Putamen (tissue), 1 donor: ENCODE measurements at places on chromosomes 2 and 18.

DNA sequence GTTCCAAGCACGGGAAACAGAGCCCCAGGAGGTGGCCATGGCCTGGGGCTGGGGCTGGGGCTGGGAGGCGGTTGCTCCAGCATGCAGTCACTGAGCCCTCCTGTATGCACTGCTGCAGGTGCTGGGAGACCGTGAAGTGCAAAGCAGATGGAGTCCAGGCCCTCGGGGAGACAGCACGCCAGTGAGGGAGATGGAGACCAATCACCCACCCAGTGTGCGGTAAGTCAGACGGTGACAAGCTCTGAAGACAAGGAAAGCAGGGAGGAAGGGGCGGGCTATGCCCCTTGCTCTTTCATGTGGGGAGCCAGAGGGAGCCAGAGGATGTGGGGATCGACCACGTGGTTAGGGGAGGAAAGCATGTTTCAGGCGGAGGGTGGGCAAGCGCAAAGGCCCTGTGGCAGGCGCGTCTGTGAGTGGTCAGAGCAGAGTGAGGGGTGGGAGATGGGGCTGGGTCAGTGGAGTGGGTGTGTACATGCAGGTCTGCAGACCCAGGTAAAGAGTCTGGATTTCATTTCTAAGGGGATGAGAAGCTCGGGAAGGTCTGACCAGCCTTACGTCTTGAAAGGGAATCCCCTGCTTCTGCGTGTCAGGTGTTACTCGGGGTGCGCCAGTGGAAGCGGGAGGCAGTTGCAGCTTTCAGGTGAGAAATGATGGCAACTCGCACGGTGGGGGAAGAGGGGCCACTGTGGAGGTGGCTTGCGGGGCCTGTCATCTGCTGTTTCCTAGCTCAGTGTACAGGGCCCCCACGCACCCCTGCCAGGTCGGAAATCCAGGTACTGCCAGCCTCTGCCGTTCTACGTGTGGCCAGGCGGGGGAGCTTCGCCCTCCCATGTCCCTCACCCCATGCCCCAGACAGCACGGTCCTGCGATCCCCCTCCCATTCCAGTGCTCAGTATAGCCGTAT, 19.4 kb downstream of the RRM2 start:
- DNase-seq: no peak

DNA sequence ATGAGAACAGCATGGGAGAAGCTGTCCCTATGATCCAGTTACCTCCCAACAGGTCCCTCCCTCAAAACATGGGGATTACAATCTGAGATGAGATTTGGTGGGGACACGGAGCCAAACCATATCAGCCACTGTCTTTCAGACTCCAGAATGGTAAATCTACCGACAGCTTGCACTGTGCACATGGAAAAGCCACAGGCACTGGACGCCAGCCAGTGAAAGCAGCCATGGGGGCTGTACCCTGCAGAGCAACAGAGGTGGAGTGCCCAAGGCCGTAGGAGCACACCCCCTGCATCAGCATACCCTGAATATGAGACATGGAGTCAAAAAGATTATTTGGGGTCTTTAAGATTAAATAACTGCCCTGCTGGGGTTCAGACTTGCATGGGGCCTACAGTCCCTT, 218.4 kb downstream of the PDE1A start:
- no peak for DNase-seq

DNA sequence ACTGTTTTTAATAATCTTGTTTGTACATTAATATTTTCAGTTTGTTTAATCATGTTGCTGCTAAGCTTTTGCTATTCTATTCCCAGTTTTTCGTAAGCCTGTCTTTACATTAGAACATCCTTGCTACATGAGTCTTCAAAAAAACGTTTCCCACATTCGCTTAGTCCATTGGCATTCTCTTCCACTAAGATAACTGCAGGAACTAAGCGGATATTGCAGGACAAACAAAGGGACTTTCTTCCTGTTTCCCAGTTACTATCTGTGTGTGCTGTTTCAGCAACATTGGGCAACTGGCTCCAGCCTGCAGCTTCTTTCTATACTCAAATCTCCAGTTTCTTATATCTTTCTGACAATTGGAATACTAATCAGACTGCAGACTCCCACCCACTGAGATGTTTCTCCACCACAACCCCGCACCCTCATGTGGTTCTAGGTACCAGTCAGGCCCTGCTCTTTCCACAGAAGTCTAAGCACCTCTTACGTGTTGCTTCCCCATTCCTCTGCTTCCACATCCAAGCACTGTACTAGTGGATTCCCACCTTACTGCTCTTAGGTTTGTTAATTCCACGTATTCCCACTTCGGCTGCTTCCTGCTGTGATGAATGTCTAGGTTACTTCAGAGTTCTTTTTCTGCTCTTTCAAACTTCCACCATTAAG, 420.3 kb downstream of the LRRTM4 start:
- DNase-seq: no peak

DNA sequence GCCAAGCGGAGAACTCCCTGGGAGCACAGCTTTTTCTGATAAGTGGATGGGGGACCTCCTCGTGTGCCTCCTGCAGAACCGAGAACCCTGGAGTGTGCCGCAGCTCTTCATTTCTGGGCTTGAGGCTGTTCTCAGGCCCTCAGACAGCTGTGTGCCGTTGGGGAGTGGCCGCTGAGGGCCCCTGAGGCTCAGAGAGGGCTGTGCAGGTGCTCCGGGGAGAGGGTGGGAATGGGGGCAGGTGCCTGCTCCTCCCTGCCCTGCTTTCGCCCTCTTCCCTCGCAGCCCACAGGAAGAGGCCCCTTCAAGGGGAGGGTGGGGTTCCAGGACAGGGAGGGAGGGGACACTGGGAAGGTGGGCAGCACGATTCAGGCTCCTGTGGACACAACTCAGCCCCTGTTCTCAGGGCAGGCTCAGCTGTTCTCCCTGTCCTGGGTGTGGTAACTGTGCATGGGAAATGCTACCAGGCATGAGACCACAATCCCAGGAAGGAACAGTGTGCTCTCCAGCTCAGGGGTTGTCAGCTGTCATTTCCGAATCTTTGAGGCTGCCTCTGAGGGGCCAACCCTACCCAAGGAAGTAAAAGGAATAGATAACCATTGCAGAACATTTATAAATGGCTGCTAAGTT, 11.3 kb downstream of the LCT start:
- no peak for DNase-seq

DNA sequence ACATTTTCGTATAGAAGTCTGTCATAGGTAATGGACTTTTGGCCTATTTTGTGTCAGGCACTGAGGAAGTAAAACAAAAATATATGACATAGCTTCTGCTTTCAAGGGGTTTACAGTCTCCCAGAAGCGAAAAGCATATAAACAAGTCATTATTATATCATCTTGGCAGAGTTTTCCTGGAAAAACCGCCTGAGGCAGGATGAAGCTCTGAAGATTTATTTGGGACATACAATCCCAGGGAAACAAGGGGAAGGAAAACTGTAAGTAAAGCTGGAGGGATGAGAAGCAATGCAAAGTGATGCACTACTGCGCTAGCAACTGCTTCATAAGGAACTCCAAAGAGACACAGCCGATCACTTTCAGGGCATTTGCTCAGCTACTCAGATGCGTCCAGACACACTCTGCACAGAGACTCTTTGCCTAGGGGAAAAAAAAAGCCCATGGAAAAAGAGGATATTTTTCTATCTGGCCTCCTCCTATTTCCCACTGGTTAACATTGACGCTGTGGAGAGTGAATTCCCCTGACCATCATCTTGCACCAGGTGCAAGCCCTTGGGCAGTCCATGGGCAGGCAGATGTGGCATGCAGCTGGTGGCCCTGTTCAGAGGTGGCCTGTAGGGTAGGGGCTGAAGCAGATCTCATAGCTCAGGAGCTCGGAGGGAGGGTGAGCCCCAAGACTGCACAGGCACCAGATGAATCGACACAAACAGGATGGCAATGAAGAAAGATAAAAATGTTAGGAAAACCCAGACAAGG, 158.1 kb downstream of the METTL4 start:
- no peak for DNase-seq

DNA sequence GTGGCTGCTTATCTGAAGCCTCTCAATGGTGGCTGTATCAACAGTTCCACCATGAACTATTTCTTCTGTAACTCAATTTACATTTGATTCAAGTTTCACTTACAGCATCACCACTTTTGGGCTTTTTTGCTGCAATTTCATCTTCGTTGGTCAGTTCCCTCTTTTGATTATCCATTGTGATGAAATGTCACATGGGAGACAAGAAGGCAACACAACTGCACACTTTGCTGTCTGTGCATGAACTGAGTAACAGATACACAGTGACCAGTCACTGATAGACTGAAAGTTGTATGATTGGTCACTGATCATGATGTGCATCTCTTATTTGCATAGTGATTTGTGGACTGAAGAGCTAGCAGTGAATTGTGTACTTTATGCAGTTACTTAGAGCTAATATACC, 130.7 kb upstream of the RNF152 start:
- DNase-seq: no peak

- no peak for DNase-seq
These were observed 91.5 kb downstream of the TPGS2 start for GRCh38 chr18:36737316-36737715.

- DNase-seq: no peak
These were observed 2.0 kb downstream of the MFSD6 start for GRCh38 chr2:190410166-190410565.

DNA sequence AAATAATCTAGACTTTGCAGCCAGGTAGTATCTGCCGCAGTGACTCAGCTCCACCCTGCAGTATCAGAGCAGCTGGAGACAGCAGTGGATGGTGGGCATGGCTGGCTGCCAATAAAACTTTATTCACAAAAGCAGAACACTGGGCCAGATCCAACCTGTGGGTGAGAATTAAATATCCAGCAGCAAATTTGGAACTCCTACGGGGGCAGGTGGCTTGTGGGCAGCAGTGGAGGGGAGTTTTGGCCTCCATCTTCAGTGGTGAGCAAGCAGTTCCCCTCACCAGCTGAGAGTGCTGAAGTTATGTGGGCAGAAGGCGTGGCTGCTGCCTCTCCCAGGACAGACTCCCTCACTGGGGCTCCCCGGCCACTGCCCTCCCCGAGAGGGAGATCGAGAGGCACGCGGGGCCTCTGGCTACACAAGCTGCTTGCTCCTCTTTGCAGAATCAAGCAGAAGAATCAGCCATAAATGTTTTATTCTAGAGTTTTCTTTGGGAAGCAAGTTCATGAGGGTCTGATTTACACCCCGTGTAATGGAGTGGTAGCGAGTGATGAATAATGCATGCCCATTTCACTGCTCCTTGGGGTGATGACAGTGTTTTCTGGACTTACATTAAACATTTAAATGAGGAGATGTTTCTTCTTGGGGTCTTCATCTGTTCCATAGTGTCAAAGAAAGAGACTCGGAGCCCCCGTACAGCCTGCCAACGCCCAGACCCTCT, 204.3 kb downstream of the SEPTIN10 start:
- DNase-seq: no peak

DNA sequence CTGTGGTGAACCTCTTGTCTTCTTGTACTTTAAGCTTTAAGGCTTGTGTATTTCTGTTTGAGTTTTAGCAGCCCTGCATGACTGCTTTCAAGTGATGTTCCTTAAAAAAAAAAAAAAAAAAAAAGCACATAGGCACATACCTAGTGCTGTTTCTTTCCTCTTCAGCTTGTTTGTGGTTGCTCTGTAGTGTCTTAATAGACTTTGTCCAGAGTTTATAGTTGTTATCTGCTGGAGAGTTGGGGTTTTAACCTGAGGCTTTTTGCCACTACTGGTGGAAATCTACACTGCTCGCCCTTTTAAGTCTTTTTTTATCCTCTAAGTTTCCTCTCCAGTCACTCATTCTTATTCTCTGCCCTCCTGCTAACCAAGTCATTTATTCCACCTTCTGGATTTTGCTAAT, 34.5 kb downstream of the AGFG1 start:
- DNase-seq: no peak

DNA sequence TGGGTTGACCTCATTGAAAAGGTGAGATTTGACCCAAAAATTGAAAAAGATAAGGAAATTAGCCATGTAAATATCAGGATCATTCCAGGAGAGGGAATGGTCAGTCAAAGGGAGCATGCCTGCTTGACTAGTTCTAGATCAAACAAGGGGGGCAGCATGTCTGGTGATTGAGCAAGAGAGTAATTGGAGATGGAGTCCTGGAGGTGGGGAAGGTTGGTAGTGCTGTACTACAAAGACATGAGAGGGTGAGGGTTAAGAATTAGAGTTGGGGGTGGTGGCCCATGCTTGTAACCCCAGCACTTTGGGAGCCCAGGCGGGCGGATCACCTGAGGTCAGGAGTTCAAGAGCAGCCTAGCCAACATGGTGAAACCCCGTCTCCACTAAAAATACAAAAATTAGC, 2.0 kb downstream of the MRPL30 start:
- DNase-seq: no peak

DNA sequence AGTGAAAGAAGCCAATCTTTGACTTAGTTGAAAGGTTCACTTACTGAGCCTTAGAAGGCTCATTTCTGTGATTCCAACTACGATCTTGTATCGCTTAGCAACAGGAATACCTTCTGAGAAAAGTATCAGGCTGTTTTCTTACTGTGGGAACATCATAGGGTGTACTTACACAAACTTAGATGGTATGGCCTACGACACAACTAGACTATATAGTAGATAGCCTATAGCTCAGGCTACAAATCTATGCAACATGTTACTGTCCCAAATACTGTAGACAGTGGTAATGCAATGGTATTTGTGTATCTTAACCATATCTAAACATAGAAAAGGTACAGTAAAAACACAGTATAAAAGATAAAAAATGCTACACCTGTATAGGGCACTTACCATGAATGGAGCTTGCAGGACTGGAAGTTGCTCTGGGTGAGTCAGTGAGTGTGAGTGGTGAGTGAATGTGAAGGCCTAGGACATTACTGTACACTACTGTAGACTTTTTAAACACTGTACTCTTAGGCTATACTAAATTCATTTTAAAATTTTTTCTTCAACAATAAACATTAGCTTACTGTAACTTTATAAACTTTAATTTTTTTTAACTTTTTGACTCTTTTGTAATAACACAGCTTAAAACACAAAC, 148.8 kb upstream of the STON1 start:
- DNase-seq: no peak

DNA sequence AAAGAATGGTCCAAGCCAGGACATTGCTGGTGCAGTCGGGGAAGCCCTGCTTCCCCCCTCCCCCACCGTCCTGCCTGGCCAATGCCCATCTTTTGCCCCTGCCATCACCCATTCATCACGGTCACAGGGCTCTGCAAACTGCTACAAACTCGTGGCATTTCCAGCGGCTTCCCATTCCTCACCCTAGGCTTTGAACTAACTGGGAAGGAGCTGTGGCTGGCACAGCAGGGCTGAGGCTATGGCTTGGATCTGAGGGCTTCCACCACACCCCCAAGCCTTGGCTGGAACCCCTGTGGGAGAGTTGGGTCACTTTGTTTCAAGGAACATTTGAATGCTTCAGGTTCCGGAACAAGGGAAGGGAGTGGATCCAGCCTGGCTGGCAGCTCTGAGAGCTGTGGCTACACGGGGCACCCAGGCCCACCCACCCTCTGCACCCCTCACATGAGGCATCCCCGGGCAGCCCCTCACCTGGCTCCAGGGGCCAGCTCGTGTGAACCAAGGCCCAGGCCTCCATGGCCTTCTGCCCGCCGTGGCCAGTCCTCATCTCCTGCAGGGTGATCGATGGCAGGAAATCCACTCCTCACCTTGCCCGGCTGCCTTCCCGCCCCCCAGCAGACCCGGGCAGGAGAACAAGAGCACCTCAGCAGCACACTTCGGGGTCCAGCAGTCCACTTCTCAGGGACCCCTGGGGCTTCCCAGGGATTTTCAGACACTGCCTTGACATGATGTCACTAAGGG, 58.8 kb upstream of the OTOS start:
- no peak for DNase-seq
